ENCODE measurements at places on chromosomes 12 and 14.

GRCh38 chr12:69515394-69515930 is 45.3 kb downstream of the FRS2 start:
- no peak for DNase-seq

DNA sequence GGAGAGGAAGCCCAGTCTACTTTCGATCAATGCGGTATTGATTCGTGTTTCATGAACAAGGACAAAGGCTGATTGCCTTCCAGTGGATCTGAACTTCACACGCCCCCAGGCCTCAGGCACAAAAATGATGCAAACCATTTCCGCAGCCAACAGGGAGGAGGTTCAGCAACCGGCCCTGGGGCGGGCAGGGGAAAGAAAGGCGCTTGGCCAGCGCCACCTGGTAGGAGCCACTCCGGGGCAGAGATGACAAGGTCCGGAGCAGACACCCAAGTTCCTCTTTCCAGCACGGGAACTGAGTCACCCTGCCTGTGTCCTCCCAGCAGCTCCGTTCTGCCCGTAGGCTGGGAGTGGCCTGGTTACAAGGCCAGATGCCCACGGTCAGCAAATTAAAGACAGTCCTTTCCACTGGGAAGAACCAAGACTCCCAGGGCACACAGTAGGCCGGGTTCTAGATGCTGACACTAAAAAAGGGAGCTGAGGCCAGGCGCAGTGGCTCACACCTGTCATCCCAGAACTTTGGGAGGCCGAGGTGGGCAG is 136.3 kb downstream of the SCARB1 start:
- DNase-seq: no peak

GRCh38 chr14:91400696-91401095 is 16.9 kb downstream of the CCDC88C start:
- no peak for DNase-seq

GRCh38 chr12:115988212-115988611 is 289.3 kb downstream of the MED13L start:
- DNase-seq: no peak

DNA sequence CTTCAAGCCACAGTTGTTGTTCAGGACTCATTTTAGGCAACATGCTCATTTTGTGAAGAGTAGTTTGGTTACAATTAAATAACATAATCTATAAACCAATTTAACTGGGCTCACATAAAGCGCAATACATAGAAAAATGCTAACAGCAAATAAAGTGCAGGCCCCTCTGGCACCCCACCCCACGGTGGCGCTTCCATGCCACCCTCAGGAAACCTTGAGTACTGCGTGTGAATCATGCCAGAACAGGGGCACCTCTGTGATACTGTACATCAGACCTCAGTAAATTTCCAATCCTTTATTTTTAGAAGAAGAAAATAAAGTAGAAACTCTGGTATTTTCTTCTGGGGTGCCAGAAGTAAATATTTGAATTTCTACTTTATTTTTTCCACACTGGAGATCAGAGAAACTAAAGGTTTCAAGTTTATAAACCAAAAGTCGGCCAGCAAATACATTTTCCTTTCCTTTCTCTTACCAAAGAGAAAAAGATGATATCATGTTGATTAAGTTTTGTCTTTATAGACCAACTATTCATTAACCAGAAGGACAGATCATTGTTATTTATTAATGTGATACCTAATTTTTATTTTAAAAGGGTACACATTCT is 316.8 kb downstream of the PAWR start:
- DNase-seq: no peak

DNA sequence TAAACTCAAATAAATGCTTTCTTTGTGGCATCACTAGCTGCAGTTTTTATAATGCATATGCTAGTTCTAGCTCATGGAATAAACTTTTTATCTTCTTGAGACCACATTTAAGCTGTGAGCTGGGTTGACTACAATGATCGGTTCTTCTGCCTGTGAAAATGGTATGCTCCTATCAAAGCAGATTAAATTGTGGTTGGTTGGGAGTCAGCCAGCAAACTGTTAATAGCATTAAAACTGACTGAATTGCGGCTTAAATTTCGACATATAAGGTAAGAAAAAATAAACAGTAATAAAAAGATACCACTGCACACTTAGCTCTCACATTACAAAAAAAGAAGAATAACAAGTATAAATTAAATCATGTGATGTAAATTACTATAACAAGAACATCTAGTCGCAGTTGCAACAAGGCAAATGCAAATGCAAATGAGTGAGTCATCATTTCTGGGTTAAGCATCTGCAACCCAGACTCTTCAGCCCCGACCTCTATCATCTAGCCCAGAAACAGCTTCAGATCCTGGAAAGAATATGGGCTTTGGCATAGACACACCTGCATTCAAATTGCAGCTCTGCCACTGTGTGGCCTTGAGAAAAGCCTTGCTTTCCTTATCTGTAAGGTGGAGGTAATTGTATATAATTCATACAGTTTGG is 19.8 kb upstream of the DHRS7 start:
- DNase-seq: no peak

DNA sequence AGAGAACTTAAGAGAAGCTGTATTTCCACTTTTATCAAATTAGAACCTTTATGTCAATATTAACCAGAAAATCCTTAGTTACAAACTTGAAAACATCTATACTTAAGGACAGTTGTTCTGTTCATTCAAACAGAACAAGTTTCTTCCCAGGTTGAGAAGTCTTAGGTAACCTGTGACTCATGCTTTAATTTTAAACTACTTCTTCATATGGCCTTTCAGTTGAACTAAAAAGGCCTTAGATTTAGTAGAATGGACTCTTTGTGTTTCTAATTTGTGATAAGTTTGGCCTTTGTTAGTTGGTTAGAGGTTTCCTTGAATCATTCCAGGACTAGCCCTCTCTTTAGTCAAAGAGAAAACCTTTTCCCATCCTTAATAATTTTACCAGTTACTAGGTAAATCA is 274.2 kb downstream of the FUT8 start:
- DNase-seq: peak; percentile 38

- DNase-seq: no peak
Observed at GRCh38 chr12:60101715-60102114, 505.9 kb downstream of the SLC16A7 start.

- DNase-seq: no peak
Observed at GRCh38 chr14:24430682-24431568, 1.2 kb downstream of the KHNYN start.

DNA sequence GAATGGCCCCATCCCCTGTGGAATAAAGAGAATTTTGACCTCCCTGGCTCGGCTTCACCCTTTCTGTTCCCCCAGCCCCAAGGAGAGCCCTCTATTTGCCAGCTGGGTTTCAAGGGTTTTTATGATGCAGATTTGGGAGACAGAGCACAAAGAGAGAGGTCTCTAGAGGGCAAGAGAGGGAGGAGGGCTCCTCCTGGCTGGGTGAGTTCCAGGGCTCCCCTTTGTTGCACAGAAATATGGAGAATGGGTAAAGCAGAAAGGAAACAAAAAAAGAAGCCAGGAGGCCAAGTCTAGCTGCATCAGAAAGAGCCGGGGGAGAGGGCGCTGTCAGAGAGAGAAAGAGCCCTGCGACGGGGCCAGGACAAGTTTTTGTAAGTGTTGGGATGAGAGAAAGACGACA is 319.6 kb upstream of the RTL1 start:
- peak; percentile 25 for DNase-seq

DNA sequence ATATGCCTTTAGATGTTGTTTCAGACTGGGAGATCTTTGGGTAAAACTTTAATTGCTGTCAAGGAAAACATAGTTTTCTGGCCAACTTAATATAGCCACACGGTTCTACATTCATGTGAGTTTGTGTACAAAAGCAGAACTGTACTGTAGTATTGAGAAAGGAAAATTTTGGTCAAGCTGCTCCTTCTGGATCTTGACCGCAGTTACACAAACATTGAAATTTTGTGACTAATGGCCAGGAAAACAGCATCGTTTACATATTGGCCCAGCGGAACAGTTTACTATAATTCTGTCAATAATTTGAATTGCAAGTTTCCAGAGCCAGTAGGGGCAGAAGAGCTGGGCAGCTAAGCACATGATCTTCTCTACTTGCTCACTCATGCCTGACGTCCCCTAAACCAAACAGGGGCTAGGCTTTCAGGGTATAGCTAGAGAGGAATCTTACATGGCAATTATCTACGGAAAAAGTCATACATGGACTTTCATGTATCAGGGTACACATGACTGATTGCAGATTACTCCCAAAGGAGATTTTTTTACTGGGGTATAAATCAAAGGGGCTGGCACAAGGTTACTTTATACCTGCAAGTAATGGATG is 11.4 kb upstream of the ART4 start:
- no peak for DNase-seq

GRCh38 chr12:49133014-49133413 is 1.8 kb upstream of the TUBA1B start:
- no peak for DNase-seq

- DNase-seq: no peak
Observed at GRCh38 chr14:95077345-95077744, 80.0 kb downstream of the DICER1 start.

GRCh38 chr14:93068711-93069110 is 47.0 kb downstream of the ITPK1 start:
- no peak for DNase-seq

DNA sequence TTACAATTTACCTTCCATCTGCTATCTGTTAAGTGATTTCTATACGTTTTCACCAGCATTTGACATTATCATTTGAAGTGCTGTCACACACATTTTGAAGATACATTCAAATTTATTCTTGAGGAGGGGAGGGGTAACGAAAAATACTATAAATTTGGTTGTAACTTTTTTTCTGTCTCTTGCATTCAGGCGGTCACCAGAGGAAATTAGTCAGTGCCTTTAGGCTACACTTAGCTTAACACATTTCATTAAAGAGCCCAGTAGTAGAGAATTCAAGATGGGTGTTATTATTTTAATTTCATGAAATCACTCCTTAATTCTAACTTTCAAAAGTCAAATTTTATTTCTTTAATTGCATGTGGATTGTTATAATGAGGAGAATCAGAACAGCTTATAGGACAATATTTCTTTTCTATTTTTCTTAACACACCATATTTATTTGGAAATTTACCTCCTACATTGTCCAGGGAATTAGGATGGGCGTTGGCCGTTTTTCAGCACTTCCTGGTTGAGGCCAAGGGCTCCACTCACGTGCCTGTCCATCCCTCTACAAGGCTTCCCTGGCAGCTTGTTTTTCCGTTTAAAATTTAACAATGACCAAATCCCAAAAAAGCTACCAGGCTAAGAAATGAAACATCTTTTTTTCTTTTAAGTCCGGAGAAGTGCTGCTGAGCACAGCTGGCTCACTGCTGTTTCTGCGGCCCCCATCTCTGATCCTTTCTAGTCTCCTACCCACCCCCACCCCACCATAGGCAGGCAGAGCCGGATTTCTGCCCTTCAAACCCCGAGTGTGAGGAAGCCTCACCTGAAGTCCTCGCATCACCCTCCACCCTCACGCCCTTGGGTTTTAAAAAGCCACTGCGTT is 1.1 kb upstream of the FAR2 start:
- DNase-seq: no peak

- DNase-seq: no peak
Observed at GRCh38 chr14:51578853-51579252, 72.9 kb upstream of the FRMD6 start.

- DNase-seq: no peak
Observed at GRCh38 chr12:125720961-125721360, 655.7 kb downstream of the AACS start.

GRCh38 chr12:79659961-79660431 is 30.8 kb downstream of the PAWR start:
- DNase-seq: no peak

GRCh38 chr14:36091096-36091495 is 85.4 kb downstream of the PTCSC3 start:
- DNase-seq: no peak

GRCh38 chr14:92501891-92502351 is 11.7 kb upstream of the RIN3 start:
- no peak for DNase-seq

DNA sequence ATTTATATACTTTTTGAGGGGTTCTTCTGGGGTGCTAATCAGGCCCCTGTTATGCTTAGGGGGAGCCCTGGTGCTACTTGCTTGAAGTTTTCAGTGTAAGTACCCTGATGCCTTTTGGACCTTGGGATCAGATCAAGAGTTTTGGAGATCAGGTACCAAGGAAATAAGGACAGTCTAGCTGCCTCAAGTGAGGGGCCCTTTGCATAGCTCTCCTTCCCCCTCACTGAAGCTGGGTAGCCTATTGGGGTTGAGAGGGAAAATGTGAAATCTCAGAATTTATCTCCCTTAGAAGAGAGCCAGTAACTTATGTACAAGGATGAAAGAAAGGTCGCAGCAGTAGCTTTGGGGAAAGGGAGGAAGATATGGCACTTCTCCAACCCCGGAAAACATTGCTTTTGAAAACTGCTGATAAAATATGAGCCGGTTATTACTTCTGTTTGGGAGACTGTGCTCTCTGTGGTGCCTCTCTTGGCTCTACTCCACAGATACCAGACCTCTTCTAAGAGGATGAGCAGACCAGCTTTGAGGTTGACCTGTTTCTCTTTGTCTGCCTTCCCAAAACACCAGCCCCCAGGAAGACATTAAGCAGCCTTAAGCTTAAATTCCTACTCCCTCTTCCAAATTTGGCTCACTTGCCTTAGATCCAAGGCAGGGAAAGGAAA is 8.8 kb upstream of the AMHR2 start:
- DNase-seq: no peak

- DNase-seq: no peak
Observed at GRCh38 chr14:58994130-58994529, 194.3 kb upstream of the DAAM1 start.

DNA sequence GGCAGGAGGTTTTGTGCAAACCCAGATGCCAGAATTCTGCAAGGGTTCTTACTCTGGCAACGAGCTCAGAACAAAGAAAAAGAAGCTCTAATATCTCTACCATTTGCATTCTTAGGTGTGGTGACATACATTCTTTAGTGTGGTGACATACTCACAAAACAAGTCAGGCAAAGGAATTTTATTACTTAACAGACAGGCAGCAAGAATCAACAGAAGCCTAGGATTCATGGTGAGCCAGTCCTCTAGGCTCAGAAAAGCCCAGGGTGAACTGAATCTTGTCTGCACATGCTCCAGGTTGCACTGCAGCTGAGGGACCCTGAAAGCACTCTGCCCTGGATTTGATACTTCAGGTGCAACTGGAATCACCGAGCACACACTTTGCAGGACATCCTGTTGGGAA is 122.4 kb upstream of the PTPRQ start:
- DNase-seq: no peak

DNA sequence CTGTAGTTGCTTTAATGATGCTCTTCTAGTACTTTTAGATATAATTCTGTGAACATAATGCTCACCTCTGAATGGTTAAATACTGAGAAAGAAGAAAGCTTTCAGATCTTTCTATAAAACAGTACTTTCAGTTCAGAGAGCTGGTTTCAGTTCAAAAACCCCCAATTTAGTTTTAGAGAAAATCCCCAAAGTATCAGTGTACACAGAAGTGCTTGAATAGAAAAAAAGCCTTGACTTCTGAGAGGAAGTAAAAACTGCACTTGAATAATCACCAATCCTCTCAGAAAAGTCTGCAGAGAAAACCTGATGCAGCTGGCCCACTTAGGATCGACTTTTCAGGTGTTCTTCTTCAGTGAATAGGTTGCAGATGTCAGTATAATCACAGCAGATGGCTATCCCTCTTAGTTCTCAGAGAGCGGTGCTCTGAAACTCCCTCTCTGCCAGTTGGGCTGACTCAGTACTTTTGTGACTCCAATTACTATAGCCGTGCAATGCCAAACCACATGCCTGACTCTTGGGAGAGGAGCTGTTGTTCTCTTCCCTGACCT is 616.3 kb downstream of the LRFN5 start:
- DNase-seq: no peak

- DNase-seq: no peak
Observed at GRCh38 chr14:33678005-33678404, 272.9 kb downstream of the EGLN3 start.
